ENCODE measurements at places on chromosomes 12 and 14. TPM values are rescaled to one million over a fixed set of nuclear protein-coding genes. Genes with fewer than 3 reads are reported as not detected.

DNA sequence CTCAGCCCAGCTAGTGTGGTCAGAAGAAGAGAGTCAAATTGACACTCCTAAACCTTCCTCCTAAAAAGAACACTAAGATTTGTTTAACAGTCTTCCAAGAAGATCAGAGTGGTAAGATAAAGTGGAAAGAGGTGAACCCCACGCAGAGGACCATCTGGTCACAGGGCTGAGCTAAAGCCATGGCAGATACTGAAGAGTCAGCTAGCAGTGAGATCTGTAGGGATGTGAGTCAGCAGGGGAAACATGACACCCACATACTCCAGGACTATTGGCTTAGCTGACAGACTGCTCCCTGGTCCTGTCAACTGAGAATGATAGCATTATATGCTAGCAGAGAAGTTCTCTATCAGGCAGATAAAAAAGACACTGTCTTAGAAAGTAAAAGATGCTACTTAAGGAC, 269.4 kb upstream of the ALG10 start:
- H3K4me3 ChIP-seq = no peak overlapping the region
- H3K4me1 ChIP-seq = no peaks in the 10 kb centered on the region
- H3K27me3 ChIP-seq = no peaks in the 10 kb centered on the region
- no peaks in the 10 kb centered on the region for H3K36me3 ChIP-seq

DNA sequence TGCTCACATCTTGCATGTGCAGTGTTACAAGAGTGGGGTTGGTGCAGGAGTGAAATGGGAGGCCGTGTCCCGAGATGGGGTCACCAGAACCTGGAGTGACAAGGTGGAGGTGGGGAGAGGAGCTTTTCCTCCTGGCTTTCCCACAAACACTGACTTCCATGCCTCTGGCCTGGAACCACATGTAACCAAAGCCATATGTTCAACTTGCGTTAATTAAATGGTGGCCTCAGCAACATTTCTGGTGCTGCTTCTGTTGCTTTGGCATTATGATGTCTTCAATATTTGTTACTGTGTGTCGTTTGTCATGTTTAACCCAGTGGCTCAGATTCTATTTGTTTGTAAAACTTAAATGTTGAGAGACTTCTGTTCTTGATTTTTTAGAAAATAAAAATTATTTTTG, 110.2 kb downstream of the VCPKMT start:
- peaks cover 21% of the 10 kb centered on the region for H3K4me1 ChIP-seq
- DNase-seq = no peak
- H3K36me3 ChIP-seq = peaks cover 18% of the 10 kb centered on the region
- no peak overlapping the region for H3K4me3 ChIP-seq

DNA sequence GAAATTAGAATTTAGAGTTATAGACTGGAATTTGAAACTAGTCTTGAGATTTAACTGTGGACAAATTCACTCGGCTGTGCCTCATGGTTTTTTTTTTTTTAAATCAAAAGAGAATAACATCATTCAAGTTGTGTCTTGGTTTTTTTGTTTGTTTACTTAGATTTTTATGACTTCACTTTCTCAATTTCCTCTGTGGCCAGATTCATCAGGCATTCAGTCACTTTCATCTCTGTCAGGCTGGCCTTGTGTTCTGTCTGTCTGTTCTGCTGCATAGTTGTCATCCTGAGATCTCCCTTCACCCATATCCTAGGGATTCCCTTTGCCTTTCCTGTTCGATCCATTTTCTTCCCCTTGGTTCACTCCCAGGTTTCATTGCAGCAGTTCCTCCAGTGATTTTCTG, 10.0 kb downstream of the MARK3 start:
- no peaks in the 10 kb centered on the region for H3K27me3 ChIP-seq
- peaks cover 82% of the 10 kb centered on the region for H3K4me1 ChIP-seq
- peak overlapping the region; percentile 77 for H3K4me3 ChIP-seq
- DNase-seq = peak; percentile 14
- no peaks in the 10 kb centered on the region for H3K36me3 ChIP-seq

GRCh38 chr12:127562816-127563215, 704.2 kb upstream of the TMEM132C start:
- no peak for DNase-seq
- H3K36me3 ChIP-seq = no peaks in the 10 kb centered on the region
- peaks cover 11% of the 10 kb centered on the region for H3K27me3 ChIP-seq
- H3K27ac ChIP-seq = no peak overlapping the region

- peaks cover 2% of the 10 kb centered on the region for H3K27me3 ChIP-seq
- no peak overlapping the region for H3K4me3 ChIP-seq
- H3K27ac ChIP-seq = no peak overlapping the region
Measured at GRCh38 chr12:2737656-2738241, 57.0 kb upstream of the FKBP4 start.

GRCh38 chr14:85380881-85381280, 149.1 kb upstream of the FLRT2 start:
- no peak overlapping the region for H3K27ac ChIP-seq
- H3K4me3 ChIP-seq = no peak overlapping the region

- peak overlapping the region; percentile 83 for H3K27ac ChIP-seq
- H3K4me3 ChIP-seq = peak overlapping the region; percentile 81
- no peak for DNase-seq
- H3K4me1 ChIP-seq = peaks cover 24% of the 10 kb centered on the region
- H3K36me3 ChIP-seq = no peaks in the 10 kb centered on the region
- H3K27me3 ChIP-seq = no peaks in the 10 kb centered on the region
Measured at GRCh38 chr12:42145197-42145549, 499 bp upstream of the GXYLT1 start.

GRCh38 chr12:52245259-52245961, 12.4 kb downstream of the KRT7 start:
- peaks cover 45% of the 10 kb centered on the region for H3K27me3 ChIP-seq
- no peak for DNase-seq
- peaks cover 26% of the 10 kb centered on the region for H3K4me1 ChIP-seq
- no peaks in the 10 kb centered on the region for H3K36me3 ChIP-seq

DNA sequence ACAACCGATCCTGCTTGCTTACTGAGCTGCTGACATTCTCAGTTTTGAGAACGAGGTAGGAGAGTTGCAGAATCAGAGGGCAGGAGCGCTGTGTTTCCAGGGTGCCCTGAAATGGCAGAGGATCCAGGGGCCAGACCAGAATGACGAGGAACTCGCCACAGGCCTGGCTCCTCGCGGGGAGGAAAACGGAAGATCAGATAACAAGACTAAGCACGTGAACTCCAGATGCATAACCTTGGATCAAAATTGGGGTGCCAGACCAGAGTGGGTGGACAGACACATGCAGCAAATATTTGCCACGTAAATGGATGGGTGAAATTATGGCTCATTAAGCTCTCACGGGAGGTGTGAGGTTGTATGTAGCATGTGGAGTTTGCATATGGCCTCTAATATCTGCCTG, 46.5 kb downstream of the ELK3 start:
- DNase-seq = no peak
- no peaks in the 10 kb centered on the region for H3K36me3 ChIP-seq
- H3K4me1 ChIP-seq = peaks cover 61% of the 10 kb centered on the region
- H3K27ac ChIP-seq = peak overlapping the region; percentile 92

DNA sequence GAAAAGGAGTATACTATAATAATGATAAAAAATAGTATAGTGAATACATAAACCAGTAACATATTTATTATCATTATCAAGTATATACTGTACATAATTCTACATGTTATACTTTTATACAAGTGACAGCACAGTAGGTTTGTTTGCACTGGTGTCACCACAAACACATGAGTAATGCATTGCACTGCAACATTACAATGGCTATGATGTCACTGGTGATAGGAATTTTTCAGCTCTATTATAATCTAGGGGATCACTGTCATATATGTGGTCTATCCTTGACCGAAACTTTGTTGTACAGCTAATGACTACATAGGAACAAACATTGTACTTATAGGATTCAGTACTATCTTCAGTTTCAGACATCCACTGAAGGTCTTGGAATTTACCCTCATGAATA, 165.8 kb upstream of the SYT1 start:
- no peak overlapping the region for H3K4me3 ChIP-seq
- no peaks in the 10 kb centered on the region for H3K4me1 ChIP-seq
- H3K27ac ChIP-seq = no peak overlapping the region
- no peaks in the 10 kb centered on the region for H3K36me3 ChIP-seq
- DNase-seq = no peak

DNA sequence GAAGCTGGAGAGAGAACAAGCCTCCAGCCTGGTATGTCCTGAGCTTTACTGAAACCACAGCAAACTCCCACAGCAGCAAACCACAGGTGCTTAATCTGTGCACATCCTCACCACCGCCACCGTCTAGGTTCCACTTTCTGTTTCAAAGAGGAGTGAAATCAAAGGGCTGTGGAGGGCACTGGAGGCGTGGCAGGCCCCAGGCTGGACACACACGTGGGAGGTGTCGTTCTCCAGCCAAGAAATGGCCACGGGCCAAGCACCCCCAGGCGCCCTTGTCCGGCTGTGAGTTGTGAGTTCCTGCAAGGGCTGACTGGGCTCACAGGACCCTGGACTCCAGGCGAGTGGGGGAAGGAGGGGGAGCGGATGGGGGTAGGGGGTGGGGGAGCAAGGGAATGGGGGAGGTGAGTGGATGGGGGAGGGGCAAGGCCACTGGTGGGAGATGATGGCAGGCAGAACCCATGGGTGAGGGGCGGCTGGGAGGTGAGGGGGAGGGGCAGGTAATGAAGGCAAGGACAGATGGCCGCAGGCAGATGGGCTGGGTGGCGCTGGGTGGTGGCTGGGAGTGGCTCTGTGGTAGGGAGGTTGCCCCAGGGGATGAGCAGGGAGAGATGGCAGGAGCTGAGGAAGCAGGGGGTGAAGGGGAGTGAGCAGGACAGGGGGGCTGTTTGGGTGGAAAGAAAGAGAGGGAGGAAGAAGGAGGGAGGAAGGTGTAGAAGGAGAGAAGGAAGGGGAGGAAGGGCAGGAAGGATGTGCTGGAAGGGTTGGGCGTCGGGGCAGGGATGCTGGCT, 86.7 kb downstream of the NCOR2 start:
- no peak overlapping the region for H3K27ac ChIP-seq
- peaks cover 23% of the 10 kb centered on the region for H3K4me1 ChIP-seq
- no peak for DNase-seq
- H3K27me3 ChIP-seq = no peaks in the 10 kb centered on the region
- H3K36me3 ChIP-seq = peaks cover 46% of the 10 kb centered on the region

- no peak overlapping the region for H3K4me3 ChIP-seq
- H3K36me3 ChIP-seq = peaks cover 2% of the 10 kb centered on the region
- DNase-seq = no peak
- peaks cover 3% of the 10 kb centered on the region for H3K4me1 ChIP-seq
- peaks cover 35% of the 10 kb centered on the region for H3K27me3 ChIP-seq
Measured at GRCh38 chr14:47674148-47674542, 1.3 kb downstream of the MDGA2 start.

DNA sequence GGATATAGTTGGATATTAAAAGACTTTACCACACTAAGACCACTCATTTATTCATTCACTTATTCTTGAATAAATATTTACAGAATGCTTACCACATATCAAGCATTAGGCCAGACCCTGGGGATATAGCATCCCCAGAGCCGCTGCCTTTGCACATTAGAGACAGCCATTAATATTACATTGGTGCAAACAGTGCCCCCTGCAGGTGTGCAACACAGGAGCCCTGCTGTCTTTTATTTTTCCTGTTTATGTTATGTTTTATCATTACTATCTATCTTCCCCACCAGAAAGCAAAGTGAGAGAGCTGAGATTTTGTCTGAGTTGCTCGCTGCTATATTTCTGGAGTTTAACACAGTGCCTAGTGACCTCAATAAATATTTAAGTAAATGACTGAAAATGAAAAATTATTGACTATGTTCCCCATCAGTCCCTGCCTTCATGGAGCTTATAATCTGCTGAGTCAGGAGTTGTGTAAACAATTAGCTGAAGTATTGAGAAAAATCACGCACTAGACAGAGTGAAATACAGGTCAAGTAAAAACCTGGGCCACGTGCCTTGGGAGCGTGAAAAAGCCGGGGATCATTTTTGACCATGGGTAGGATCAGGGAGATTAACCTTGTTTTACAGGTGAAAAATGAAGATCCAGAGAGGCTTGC, 301.6 kb downstream of the PCNX1 start:
- no peak for DNase-seq
- H3K36me3 ChIP-seq = no peaks in the 10 kb centered on the region
- H3K4me1 ChIP-seq = peaks cover 3% of the 10 kb centered on the region
- H3K27ac ChIP-seq = no peak overlapping the region

DNA sequence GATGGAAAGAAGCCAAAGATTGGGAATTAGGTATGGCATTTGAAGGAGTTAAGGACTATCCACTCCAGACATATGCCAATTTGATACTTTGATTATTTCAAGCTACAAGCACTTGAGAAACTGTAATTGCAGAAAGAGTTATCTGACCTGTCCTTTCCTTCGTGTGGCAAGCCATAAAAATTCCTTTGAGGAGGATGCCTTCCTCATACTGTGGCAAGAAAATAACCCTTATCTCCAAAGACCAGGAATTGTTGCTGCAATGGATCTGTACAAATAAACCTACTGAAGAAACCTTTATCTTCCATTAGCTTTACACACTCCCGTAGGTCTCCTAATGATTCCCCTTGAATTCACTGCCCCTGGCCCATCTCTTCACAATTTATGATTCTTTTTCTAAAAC, 165.1 kb upstream of the AMIGO2 start:
- no peak for DNase-seq
- H3K27me3 ChIP-seq = no peaks in the 10 kb centered on the region
- H3K4me3 ChIP-seq = no peak overlapping the region
- H3K36me3 ChIP-seq = no peaks in the 10 kb centered on the region
- peaks cover 60% of the 10 kb centered on the region for H3K4me1 ChIP-seq

DNA sequence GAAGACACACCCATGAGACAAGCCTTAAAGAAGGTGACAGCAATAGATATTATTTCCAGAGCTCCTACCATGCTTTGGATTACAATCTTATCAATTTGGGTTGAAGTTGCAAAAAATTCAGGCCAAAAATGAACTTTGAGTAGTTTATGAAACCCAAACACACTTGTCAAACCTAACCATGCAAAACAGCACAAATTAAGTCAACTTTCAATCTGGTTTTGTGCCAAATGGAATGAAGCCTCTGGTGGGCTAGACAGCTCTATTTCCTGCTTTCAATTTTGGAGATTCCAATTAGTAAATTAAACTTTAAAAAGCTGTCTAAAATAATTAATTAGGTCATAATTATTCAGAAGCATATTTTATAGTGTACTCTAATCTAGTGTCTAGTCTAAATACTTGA, 203.4 kb downstream of the SYT1 start:
- H3K4me3 ChIP-seq = no peak overlapping the region
- H3K27me3 ChIP-seq = no peaks in the 10 kb centered on the region
- DNase-seq = no peak

DNA sequence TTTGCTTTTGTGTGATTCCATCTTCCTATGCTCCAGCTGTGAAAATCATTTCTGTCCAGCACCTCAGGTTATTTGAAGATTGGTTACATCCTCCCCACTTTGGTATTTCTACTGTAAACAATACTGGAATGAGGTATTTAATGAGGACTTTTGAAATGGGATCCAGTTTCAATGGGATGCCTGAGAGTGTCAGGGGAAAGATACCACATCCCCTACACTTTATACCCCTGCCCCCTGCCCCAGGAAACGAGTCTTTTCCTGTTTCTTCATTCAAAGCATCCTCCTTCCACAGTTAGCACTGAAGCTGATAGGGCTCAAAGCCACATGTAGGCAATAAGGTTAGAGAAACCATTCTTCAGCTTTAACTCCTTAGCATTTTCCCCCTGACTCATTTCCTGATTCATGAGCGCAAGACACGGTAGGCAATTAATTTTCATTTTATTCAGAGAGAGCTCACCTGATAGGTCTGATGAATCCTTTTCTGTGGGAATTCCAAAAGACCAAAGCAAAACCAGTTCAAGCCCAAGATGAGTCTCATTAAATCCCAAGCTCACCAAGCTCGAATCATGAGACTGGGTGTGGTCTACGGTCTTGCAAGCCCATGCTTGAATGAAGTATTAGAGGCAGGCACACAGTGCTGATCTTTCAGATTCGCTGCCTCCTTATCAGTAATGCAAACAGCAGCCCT, 143.6 kb upstream of the CRY1 start:
- H3K4me3 ChIP-seq = no peak overlapping the region
- no peaks in the 10 kb centered on the region for H3K27me3 ChIP-seq
- no peak for DNase-seq

The LHX5 gene
- not detected for total RNA-seq

The LRTM2 gene
- not detected for total RNA-seq

The RHEBL1 gene
- total RNA-seq = 3.6 TPM

The RILPL1 gene
- 4.9 TPM for total RNA-seq

The DDN gene
- total RNA-seq = 0.18 TPM

The PPP4R4 gene
- 0.52 TPM for total RNA-seq

All from naive thymus-derived CD8-positive, alpha-beta T cell (primary cell).